ENCODE measurements at places on chromosomes 4 and X.

DNA sequence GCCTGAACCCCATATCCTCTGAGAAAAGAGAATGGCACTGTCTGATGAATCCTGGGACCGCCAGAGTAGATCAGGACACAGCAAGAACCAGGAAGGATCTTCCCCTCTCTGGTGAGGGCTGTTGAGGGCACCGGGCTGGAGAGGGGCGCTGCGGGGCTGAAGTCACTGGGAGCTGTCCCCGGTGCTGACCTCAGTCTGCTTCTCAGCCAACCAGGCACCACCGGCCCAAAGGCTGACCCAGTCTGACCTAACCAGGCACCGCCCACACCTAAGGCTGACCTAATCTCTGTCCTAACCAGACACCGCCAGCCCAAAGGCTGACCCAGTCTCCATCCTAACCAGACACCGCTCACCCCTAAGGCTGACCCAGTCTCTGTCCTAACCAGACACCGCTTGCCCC lies 82.8 kb downstream of the CPZ start:
- DNase-seq: no peak

GRCh38 chr4:1494416-1495315 lies 88.4 kb upstream of the NKX1-1 start:
- no peak for DNase-seq

DNA sequence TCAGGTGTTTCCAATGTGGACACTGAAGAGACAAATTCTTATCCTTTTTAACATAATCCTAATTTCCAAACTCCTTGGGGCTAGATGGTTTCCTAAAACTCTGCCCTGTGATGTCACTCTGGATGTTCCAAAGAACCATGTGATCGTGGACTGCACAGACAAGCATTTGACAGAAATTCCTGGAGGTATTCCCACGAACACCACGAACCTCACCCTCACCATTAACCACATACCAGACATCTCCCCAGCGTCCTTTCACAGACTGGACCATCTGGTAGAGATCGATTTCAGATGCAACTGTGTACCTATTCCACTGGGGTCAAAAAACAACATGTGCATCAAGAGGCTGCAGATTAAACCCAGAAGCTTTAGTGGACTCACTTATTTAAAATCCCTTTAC lies 18.6 kb downstream of the TLR7 start:
- no peak for DNase-seq

- DNase-seq: no peak
These were observed 43.3 kb downstream of the NHSL2 start for GRCh38 chrX:71953946-71954345.

GRCh38 chrX:70970482-70970995 lies 39.6 kb upstream of the SLC7A3 start:
- no peak for DNase-seq

- DNase-seq: no peak
These were observed 131.6 kb downstream of the ZNF330 start for GRCh38 chr4:141352331-141352730.

DNA sequence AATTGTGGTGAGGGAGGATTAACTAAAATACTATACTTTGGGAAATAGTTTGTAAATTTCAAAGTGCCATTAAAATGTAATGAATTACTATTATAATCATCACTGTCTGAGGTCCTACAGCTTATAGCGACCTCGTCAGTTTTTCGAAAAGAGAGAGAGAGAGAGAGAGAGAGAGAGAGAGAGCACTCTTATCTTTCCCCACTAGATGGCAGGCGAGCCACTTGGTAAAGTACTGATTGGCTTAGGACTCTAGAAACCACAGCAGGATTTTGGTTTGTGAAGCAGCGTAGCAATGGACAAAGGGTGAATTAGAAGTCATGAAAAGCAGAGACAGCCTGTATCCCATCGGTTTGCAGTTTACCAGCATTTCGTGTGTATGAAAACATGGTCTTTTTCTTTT lies 52.5 kb downstream of the LINC00632 start:
- no peak for DNase-seq

DNA sequence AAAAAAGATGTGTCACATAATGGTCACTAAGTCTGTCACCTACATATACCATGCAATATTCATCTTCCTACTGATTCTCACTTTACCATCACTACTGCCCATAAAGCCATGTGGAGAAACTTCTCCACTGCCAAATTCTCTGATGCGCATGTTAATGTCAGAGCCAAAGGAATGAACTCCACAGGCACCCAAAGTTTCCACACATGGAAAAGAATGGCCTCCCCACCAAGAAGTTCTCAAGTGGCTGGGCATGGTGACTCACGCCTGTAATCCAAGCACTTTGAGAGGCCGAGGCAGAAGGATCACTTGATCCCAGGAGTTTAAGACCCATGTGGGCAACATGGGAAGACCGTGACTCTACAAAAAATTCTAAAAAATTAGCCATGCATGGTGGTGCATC lies 43.8 kb upstream of the UGDH start:
- DNase-seq: no peak

DNA sequence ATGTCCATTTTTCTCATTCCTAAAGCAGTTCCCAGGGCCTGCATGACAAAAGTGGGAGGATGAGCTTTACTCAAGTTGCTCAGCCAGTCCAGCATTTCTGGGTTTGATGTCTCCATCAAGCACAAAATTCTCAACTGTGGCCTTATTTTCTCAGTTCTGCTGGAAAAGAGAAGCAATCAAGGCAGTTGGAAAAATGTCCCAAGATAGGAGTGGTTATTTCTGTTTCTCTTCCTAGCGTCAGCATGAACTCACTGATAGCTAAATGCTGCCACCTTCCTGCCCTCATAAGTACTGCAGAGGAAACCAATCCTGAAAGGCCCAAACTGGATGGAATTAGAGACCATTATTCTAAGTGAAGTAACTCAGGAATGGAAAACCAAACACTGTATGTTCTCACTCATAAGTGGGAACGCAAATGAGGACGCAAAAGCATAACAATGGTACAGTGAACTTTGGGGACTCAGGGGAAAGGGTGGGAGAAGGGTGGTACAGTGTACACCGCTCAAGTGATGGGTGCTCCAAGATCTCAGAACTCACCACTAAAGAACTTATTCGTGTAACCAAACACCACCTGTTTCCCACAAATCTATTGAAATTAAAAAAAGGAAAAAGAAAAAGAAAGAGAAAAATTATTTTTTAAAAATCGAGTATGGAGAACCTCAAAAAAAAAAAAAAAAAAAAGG lies 29.6 kb downstream of the ADH7 start:
- DNase-seq: peak; percentile 12

- no peak for DNase-seq
These were observed 37.0 kb downstream of the GUCY1A1 start for GRCh38 chr4:155703486-155704247.

All from T-helper 2 cell (primary cell).